ENCODE measurements at places on chromosomes 4 and X.
A peak's percentile ranks its signal among the peaks of the same experiment; 100 is the strongest.

- no peaks in the 10 kb centered on the region for H3K36me3 ChIP-seq
- no peaks in the 10 kb centered on the region for H3K4me1 ChIP-seq
- no peak for DNase-seq
Measured at GRCh38 chr4:11529625-11530201, 101.0 kb upstream of the HS3ST1 start.

DNA sequence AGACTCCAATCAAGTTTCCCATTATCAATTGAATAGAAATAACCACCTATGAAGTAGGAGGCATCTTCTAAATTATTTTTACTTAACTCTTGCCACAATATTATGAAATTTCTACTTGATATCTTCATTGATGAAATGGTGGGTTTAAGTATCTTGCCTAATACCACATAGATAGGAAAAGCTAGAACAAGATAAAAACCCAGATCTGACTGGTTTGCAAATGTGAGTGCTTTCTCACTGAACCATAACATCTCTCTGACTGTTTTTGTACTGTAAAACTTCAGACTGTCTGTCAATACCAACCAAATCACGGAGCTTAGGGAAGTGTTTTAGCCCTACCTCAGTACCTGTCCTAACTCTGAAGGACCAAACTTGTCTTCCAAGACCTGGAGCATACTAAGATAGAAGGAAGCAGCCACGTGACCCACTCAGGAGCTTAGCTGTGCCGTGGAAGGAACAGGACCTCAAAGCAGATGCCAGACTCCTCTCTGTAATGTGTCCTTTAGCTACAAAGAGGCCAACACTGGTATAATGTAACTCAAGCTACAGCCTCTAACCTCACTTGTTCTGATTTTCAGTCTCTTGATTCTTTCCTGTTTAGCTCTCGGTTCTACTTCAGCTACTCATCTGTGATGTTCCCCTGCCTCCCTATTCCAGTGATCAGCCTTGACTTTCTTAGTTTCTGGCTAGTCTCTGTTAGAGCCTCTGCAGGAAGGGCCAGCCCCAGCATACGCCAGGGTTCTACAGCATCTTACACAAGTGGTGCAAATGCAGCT, 84.4 kb downstream of the LRP2BP start:
- H3K4me1 ChIP-seq, result peaks cover 26% of the 10 kb centered on the region
- H3K36me3 ChIP-seq, result peaks cover 10% of the 10 kb centered on the region
- H3K27me3 ChIP-seq, result no peaks in the 10 kb centered on the region
- H3K4me3 ChIP-seq, result no peak overlapping the region
- DNase-seq, result peak; percentile 56

GRCh38 chr4:10998846-10999245, 314.3 kb upstream of the CLNK start:
- DNase-seq, result no peak
- no peaks in the 10 kb centered on the region for H3K4me1 ChIP-seq
- H3K27me3 ChIP-seq, result no peaks in the 10 kb centered on the region
- H3K36me3 ChIP-seq, result no peaks in the 10 kb centered on the region
- H3K4me3 ChIP-seq, result no peak overlapping the region
- no peak overlapping the region for H3K27ac ChIP-seq

GRCh38 chr4:183872531-183872930, 32.6 kb upstream of the STOX2 start:
- peaks cover 19% of the 10 kb centered on the region for H3K4me1 ChIP-seq
- no peaks in the 10 kb centered on the region for H3K27me3 ChIP-seq
- no peak overlapping the region for H3K4me3 ChIP-seq
- no peak overlapping the region for H3K27ac ChIP-seq
- no peaks in the 10 kb centered on the region for H3K36me3 ChIP-seq
- no peak for DNase-seq

All from thyroid gland (tissue), 4 donors.